ENCODE measurements at places on chromosomes 7 and 10. TPM values are rescaled to one million over a fixed set of nuclear protein-coding genes. Genes with fewer than 3 reads are reported as not detected.

- DNase-seq, result no peak
Observed at GRCh38 chr10:49367600-49367999, 28.3 kb downstream of the DRGX start.

- no peak for DNase-seq
Observed at GRCh38 chr7:47577321-47577919, 4.5 kb downstream of the TNS3 start.

DNA sequence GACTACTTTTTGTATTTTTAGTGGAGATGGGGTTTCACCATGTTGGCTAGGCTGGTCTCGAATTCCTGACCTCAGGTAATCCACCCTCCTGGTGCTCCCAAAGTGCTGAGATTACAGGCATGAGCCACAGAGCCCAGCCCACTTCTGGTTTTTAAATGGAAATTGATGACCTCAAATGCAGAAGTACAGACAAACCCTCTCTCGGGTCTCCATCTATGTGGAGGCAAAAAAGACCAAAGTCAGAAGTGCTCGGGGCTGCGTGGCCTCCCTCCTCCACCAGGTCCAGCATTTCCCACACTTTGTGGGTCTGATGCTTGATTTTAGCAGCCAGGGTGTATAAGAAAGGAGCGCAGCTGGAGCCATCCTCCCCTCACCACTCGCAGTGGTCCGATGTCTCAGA is 187.3 kb upstream of the AUTS2 start:
- DNase-seq, result no peak

DNA sequence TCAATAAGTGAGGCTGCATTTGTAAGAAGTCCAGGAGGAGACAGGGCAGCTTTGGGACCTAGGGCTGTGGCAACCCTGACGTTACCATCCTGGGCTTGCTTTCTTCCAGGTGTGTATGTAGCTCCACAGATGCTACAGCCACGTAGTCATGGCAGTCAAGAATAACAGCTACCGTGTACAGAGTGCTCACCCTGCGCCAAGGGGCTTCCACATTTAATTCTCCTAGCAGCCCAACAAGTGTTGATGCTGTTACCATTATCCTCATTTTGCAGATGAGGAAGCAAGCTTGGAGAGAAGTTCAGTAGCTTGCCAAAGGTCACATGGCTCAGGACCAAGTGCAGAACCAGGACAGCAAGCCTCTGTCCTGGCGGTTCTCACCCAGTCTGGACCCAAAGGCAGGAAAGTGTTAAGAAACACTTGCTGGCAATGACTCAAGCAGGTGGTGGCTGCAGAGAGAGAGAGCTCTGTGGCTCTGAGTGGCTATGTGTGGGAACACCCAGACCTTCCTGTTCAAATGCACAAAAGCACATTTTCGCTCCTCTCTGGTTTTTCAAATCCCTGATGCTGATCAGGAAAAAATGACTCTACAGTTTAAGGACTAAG is 89.8 kb downstream of the CREM start:
- no peak for DNase-seq

DNA sequence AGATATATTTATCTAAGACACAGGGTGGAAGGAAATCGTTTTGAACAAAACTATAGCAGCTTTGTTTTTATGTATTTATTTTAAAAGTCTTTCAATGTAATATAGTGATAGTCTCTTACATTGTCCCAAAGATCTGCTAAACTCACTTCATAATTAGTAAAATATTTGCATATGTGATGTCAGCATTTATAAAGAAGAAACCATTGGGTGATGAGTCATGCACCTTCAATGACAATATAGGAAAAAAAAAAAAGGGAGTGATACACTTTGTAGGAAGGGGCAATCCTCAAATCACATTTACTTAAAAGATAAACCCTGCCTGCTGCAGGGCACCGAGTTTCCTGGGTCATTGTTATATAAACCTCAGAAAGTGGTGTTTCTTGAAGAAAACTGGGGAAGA is 112.4 kb upstream of the SEMA3C start:
- no peak for DNase-seq

GRCh38 chr7:129950191-129950932 is 2.4 kb downstream of the UBE2H start:
- no peak for DNase-seq

GRCh38 chr7:108203537-108203936 is 73.4 kb upstream of the LAMB4 start:
- no peak for DNase-seq

- no peak for DNase-seq
Observed at GRCh38 chr7:155761162-155761561, 51.1 kb downstream of the SHH start.

- no peak for DNase-seq
Observed at GRCh38 chr7:74606101-74606908, 51.2 kb upstream of the GTF2I start.

DNA sequence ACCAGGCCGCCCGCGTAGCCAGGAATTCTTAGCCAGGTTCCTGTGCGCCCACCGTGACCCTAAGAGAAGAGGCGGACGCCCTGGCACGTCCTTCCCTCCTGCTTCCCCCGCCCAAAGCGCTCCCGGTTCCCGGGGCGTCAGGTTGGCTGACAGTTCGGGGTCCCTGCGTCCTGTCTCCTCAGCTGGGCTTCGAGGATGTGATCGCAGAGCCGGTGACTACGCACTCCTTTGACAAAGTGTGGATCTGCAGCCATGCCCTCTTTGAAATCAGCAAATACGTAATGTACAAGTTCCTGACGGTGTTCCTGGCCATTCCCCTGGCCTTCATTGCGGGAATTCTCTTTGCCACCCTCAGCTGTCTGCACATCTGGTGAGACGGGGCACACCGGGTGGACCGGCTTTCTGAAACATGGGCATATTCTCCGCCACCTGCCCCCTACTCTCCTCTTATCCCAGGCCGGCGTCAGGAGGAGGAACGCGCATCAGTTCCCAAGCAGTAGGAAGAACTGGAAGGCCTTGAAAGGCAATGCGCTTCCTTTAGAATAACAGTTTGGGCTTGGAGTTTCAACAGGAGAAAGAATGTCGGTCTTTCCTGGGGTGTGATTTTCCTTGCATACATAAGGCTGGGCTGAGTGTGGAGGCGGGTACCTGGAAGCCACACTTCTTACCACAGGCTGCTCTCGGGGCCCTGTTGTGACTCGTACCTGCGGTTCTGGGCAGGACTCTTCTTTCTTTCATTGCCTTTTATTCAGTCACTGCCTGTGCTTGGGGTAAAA is 728 bp downstream of the CAV2 start:
- DNase-seq, result no peak

DNA sequence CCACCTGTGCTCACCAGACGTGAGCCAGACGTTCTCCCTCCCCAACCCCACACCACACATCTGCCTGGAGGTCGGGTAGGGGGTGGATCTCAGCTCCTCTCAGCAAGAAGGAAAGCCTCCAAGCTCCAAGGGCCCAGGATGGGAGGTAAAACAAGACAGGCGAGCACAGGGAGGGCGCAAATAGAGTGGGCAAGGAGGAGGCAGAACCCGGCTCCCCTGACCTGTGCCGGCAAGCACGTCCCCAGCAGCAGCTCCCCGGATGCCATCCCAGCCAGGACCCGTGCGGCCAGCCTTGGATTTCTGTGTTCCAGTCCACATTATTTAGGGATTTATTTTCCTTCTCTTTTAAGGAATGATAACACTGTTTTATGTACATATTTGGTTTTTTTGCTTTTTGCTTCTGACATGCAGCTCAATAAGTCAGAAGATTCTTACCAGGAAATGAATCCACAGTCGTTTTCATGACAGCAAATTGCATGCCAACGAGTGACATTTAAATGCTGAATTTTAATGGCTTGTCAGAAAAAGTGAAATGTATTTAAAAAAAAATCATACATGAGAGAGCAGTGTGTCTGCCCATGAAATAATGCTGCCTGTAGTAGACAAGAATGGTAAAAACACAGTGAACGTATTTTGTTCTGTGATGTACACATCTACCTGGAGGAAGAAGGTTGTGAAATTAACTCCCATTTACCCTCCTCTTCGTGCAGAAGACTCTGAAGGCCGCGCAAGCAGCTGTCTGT is 276.5 kb downstream of the PTPRN2 start:
- no peak for DNase-seq

DNA sequence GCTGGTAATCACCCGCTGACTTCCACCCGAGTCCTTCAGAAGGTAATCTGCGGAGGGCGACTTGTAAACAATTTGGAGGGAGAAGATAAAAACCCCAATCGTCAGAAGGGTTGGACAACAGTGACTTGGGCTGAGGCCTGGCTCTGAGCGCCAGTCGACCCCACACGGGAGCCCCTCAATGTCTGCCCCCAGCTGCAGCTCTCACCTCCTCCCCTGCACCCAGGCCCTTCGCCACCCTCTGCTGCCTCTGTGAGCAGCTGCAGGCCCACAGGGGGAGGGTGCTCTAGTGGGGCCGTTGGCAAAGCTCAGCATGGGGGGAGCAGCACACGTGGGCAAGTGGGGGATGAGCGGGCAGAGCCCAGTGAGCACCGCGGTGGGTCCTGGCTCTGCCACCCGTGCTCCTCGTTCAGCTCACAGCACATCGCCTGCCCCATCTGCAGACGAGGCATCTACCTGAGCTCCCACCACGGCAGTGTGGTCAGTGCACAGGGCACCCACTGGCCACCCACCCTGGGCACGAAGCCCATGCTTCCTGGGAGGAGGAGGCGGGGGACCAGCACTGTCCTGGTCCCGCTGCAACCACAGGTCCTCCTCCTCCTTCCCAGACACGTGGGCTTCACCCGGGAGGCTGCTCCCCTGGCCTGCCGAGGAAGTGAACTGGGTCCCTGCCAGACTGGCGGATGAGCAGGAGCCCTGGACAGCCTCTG is 280.5 kb downstream of the ELFN1 start:
- DNase-seq, result no peak

DNA sequence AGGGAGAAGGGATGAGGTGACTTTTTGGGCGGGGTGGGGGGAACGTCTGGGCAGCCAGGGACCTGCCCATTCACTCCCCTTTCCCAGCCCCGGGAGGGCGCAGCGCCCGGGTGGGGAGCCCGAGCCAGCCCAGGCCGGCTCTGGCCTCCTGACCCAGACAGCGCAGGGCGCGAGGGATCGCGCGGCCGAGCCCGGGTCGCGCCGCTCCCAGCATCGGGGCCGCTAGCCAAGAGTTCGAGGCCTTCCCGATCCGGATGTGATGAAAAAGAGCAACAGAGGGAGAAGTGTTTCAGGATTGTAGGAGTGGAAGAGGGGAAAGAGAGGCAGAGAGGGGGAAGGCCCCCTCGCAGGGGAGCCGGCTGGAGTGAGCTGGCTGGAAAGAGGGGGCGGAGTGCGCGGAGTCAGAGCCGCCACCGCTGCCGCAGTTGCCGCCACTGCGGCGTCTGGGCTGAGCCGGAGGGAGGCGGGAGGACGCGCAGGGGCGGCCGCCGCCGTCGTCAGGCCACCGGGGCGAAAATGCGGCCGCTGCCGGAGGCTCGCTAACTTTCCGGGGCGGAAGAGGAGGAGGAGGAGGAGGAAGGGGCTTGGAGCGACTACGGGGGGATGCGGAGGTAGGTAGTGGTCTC is at the start of gene MDFIC:
TSS of gene MDFIC (plus strand) at position 69 of the 626 bp plus-strand sequence. CDS start 940 bp downstream, outside the sequence.
- peak; percentile 29 for DNase-seq

DNA sequence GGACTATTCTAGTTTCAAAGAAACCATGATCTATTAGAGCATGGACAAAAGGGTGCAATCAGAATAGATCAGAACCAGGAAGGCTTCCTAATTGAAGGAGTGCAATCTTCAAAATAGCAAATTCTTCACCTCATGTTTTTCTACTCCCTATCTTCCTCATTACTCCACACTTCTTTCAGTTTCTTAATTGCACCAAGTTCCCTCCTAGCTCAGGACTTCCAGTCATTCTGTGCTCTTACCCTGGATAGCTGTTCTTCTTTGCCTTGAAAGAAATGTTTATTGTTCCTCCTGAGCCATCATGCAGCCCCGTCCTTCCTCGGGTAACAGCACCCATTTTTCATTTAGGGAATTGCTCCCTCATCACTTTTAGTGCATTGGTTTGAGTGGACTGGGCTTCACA is 23.1 kb downstream of the TRPV5 start:
- DNase-seq, result no peak

DNA sequence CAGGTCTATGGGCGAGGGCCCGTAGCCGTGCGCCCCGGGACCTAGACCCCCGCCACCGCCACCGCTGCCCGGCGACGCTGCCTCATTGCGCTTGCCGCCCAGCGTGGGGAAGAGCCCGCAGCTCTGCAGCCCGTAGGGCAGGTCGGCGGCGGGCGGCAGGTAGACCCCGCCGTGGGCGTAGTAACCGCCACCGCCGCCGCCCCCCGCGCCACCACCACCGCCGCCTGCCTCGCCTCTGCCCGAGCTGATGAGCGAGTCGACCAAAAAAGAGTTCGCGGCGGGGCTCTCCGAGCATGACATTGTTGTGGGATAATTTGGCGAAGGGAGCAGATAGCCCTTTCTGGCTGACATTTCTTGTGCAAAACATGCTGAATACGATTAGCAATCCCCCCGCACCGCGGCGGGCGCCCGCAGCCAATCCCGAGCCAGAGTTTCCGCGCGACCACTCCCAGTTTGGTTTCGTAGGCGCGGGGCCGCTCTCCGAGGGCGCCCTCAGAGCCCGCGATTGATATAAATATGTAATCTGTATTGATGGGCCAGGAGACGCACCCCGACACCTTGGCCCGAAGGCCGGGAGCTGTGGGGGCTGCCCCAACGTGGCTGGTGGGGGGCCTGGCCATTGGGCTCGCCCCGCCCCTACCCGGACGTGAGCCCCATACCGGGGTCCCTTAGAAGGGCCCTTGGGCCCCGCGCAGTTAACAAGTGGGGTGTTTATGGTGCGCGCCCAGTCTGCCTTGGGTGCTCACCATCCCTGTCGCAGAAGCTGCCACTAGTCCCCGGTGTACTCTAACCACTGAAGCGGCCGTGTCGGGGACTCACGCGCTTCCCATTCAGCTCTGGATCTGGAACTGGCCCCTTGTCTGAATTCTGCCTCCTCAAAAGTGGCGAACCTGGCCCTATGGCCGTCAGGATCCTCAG is at the start of gene HOXA10:
TSS of gene HOXA10 (minus strand) at position 365 of the 918 bp plus-strand sequence. CDS start at position 351, 14 bp downstream.
- peak; percentile 52 for DNase-seq

DNA sequence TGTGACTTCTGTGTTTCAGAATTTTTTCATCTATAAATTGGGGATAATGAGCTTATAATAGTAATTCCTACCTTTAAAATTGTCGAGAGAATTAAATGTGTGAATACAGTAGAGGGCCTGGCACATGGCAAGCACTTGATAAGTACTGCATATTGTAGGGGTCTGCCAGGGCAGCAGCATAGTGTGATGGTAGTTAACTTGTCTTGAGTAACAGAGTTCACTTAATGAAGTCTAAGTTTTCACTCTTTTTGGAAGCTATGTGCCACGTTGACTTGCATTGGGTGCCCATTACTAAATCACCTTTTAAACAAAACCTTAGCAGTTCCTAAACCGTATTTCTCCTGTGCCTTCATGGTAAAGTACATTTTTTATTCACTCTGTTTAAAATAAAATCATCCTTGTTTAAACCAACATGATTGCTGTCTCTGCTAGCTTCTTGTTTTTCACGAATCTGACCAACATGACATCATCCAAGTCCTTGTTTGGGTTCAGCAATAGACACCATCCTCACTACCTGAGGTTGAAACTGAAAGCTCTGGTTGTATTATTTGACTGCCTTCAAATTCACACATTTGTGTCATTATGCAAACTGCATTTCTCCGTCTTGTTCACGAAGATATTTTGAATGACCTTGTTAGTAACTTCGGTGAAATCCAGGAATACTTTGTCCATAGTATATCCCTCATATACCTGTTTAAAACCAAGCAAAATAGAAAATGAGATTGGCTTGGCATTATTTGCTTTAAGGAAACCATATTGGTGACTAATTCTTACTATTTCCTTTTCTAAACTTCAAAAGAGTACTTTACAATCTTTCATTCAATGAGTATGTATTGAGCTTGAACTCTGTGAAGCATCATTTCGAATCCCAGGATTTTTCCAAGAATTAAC is 340.2 kb downstream of the SUGCT start:
- DNase-seq, result no peak

- DNase-seq, result no peak
Observed at GRCh38 chr7:117949232-117949631, 76.0 kb upstream of the CTTNBP2 start.

The VSTM2A gene
- total RNA-seq, result not detected

The ADAM12 gene
- total RNA-seq, result 13.3 TPM

The ADAM22 gene
- total RNA-seq, result 6.3 TPM

The H2BK1 gene
- total RNA-seq, result not detected
